ENCODE measurements at places on chromosomes 7 and 10.

DNA sequence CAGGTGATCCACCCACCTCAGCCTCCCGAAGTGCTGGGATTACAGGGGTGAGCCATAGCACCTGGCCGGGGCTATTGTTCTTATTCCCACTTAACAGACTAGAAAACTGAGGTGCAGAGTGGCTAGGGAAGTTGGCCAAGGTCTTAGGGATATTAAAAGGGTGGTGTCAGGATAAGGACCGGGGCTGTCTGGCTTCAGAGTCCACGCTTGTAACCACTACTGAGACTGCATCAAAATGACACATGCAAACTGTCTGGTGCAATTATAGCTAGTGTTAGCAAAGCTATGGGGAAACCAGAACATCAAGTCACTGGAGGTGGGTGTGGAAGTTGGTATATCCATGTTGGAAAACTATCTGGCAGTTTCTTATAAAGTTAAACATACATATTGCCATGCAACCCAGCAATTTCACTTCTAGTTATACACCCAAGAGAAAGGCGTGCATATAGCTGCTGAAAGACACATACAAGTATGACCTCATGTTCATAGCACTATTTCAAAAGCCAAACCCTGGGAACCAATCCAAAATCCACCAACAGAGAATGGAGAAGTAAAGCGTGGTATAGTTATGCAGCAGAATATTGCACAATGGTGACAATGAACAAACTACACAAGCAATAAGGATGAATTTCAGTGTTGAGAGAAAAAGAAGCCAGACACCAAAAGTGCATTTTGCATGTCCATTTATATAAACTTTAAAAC, 33.9 kb upstream of the EEPD1 start:
- DNase-seq = peak; percentile 91

GRCh38 chr7:157516311-157516710, 179.5 kb downstream of the DNAJB6 start:
- DNase-seq = no peak

- no peak for DNase-seq
Observed at GRCh38 chr10:113961182-113962031, 82.3 kb upstream of the ADRB1 start.

- no peak for DNase-seq
Observed at GRCh38 chr10:131102676-131103075, 208.8 kb downstream of the TCERG1L start.

DNA sequence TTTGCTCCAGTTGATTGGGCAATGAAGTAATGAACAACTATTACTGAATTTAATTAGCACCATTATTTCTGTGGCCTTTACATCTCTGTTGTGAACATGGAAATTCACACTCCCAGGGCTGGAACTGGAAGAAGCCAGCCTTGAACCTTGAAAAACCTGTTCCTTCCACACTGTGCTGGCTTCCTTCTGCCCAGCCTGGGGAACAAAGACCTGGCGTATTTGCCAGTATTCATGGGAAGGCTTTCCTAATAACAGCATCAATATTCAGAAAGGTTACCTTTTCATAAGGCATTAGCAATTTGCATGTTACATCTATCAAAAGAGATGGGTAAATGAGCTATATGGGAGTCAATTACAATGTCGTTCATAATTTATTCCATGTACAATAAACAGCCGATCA, 1.3 kb downstream of the C10orf90 start:
- no peak for DNase-seq

GRCh38 chr7:103989785-103990767, 618 bp upstream of the RELN start:
- no peak for DNase-seq

DNA sequence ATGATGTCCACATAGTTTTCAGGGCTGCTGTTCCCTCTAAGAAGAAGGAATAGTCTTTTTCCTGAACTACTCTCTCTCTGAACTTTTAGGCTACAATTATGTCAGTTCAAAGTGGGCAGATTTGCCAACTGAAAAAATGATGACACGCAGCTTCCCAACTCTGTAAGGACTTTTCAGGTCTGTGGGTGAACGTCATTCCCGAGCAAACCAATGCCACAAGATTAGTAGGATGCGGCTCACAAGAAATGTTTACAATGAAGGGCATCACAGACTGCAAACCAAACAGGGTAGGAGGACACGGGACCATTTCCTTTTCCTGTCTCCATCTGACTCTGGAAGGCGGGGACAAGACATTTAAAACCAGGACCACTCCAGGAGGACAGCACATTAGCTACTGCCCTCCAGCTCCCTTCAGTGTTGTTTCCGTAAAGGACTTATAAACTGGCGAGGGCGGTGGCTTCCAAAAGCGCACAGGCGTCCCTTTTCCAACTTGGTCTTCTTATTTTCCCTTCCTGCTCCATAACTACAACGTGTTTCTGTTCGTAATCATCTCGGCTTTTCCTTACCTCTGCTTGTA, 539 bp upstream of the MKLN1 start:
- no peak for DNase-seq

- peak; percentile 66 for DNase-seq
Observed at GRCh38 chr10:27155066-27155754, at the start of gene MASTL. Gene MASTL, plus strand, starts transcription at chr10:27155352. Its CDS starts 75 bp downstream, at chr10:27155427.

DNA sequence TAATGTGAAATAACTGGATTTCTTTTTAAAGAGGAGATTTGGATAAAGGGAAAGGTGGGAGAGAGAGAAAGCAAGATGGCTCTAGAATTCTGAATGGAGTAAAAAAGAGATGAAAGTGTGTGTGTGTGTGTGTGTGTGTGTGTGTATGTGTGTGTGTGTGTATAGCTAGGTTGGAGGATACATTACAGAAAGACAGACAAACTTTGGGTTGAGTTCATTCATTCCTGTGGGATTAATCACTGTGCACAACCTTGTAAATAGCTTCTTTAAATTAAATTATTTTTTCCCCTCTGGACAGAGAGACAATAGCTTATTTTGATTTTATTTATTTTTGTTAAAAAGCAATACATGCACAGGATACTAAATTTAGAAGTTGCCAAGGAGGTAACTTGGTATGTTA, 7.5 kb downstream of the ASB4 start:
- DNase-seq = no peak

Data from HL-60 (cell line).